ENCODE measurements at places on chromosomes 6 and 20. TPM values are rescaled to one million over a fixed set of nuclear protein-coding genes. Genes with fewer than 3 reads are reported as not detected.

The LY6G5C gene
- 13.8 TPM for total RNA-seq

The SLC17A2 gene
- total RNA-seq: not detected

The PCSK2 gene
- total RNA-seq: 28.7 TPM

The OR10C1 gene
- total RNA-seq: not detected

- DNase-seq: no peak
Measured at GRCh38 chr6:146664871-146665360, 66.1 kb downstream of the ADGB start.

DNA sequence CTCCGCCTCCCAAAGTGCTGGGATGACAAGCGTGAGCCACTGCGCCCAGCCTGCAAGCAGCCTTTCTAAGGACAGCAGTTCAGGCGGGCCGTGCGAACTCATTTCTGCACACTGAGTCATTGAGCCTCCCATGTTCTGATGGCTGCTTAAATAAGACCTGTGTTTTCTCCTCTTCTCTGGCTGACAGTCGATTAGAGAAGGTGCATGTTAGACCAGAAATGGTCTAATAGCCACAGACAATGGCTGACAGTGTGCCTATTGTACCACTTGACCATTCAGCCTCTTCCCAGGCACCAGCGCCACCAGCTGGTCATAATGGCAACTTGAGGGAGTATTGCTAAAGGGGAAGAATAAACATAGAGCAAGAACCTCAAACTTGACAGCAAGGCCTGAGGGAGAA lies 6.2 kb downstream of the CST11 start:
- peak; percentile 86 for DNase-seq

DNA sequence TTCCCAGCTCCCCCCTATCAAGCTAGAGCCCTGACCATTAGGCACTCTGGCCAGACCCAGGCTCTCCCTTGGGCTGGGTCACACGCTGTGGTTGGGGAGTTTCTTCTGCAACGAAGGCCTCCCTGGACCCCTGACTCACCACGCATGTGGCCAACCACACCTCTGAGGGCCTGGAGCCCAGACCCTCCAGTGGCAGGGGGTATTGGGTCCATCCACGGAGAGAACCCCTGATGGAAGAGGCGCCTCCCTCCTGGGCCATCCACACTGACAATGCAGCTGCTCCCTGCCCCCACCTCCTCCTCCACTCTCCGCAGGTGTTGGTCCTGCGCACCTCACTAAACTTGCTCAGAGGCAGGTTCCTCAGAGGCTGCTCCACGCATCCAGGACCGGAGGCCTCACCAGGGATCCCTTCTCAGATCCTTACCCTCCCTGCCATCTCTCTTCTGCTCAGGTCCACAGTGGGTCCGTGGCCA lies 125.4 kb downstream of the RNASET2 start:
- DNase-seq: no peak

- no peak for DNase-seq
Measured at GRCh38 chr6:90194371-90194841, 102.2 kb downstream of the BACH2 start.
